ENCODE measurements at places on chromosomes 5 and 9.
A peak's percentile ranks its signal among the peaks of the same experiment; 100 is the strongest.

- DNase-seq: no peak
Observed at GRCh38 chr5:136191304-136192014, 1.5 kb downstream of the SMIM32 start.

- DNase-seq: no peak
Observed at GRCh38 chr5:39519079-39519478, 94.3 kb upstream of the DAB2 start.

DNA sequence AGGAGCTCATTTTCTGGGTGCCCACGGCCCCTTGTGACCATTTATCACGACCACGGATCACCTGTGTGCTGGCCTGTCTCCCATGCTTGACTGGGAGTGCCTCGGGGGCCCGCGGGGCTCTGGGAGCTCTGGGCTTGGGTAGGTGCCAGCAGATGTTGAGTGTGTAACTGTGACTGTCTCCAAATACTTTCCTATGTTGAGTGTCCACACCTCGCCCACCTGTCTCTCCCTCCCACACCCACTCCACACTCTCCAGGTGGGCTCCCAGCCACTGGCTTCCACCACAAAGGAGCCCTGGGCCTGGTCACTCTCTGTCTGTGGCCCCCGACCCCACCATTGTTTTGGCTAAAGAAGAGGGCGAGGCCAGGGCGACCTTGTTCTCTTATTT is 196.4 kb downstream of the CDK5RAP2 start:
- no peak for DNase-seq

GRCh38 chr9:18783909-18784308 is 249.1 kb downstream of the SAXO1 start:
- DNase-seq: no peak

DNA sequence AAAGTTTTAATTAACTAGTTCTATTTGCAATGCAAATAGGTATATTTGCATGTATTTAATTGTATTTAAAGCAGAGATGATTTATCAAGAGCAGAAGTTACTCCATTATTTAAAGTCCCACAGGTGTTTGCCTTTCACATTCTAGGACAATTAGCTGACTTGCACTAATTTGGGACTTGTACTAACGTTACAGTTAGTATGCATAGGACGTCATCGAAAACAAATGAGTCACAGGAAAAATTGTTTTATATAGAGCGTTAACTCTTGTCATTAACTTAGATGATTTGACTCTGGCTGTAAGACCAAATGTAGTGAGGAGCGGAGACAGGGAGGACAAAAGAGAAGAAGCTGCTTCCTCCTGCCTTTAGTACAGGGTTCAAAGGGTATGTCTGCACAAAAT is 126.1 kb upstream of the IFNE start:
- DNase-seq: no peak

DNA sequence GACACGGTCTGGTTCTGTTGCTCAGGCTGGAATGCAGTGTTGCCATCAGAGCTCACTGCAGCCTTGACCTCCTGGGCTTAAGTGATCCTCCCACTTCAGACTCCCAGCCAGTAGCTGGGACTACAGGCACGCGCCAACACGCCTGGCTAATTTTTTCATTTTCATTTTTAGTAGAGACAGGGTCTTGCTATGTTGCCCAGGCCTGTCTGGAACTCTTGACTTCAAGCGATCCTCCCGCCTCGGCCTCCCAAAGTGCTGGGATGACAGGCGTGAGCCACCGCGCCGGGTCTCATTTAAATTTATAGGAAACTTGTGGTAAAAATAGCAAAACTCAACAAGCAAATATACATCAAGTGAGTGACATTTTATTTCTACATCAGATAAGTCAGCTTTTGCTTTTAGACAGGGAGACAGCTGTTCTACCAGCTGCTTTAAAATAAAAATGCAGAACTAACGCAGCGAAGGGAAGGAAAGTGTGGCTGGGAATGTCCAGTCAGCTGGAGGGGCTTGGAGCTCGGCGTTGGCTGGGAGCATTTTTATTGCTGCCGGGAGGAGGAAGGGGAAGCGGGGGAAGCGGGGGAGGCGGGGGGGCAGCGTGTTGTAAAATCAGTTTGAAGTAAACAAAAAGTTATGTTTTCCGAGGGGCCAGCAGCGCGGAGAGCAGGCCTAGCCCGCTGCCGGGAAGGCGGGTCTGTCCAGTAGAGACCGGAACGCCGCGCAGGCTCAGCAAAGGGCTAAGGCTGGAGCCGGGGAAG is 707 bp upstream of the ZFYVE16 start:
- peak; percentile 20 for DNase-seq

- DNase-seq: no peak
Observed at GRCh38 chr5:39501397-39501796, 76.6 kb upstream of the DAB2 start.

- peak; percentile 83 for DNase-seq
Observed at GRCh38 chr9:131046581-131047202, 37.7 kb downstream of the LAMC3 start.

DNA sequence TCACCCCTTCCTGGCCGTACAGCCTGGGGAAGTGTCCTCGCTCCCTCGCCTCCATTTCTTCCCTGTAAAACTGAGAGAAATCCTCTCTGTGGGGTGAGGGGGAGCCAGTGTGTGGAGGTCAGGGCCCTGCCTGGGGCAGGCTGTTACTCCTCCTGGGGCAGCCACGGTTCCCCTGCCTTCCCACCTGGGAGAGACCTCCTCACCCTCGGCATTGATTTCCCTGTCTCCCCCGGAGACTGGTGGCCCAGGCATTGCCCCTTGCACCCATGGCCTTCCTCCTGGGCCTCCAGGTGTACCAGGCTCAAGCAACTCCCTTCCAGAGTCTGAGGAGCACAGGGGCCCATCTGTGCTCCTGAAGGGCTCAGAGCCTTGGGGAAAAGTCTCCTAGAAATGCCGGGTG is 75.6 kb upstream of the RNU6ATAC start:
- DNase-seq: no peak

DNA sequence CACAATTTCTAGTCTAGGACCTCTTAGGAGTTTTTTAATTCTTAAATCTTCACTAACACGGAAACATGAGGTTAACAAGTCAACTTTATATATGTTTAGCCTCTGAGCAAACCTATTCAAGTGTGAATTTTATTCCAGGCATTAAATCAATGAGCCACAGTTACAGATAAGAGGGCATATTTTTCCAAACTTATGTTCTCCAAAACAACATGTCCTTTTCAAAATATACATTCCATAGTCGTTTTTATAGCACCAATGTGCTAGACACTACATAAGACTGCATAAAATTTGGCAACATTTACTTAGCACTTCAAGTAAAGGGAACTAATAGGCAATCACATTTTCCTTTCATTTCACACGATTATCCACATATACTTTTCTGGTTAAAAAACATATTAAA is 6.5 kb downstream of the TMEM245 start:
- DNase-seq: no peak

DNA sequence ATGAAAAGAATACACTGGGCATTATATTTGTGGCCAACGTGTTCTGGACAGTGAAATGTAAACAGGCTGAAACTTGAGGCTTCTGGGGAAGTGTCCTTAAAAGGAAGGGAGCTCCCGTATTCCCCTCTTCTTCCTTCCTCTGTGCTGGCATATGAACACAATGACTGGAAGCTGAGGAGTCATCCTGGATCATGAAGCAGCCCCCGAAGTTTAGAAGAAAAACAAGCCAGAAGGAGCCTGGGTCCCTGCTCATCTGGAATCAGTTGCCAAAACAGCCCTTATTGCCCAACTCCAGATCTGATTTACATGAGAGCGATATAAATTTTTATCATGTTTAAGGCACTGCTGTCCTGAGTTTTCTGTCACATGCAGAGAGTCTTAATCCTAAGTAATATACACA is 65.4 kb upstream of the SLC1A1 start:
- DNase-seq: no peak

DNA sequence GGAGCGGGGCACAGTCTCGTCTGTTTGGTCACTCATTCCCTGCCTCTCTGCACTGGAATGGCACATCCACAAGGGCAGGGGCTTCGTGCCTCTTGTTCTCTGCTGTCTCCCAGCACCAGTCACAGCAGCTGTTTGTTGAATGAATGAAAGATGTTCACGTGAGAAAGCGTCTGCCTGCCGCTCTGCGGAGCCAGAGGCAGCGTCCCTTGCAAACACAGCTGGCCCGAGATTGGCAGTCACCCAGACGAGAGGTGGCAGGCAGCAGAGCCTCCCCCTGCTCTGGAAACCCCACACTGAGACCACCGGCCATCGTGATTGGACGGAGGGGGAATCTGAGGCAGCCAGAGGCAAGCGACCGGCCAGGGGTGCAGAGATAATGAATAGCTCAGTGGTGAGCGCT is 6.0 kb upstream of the FAM163B start:
- DNase-seq: no peak

GRCh38 chr9:116223926-116224325 is 70.3 kb downstream of the PAPPA start:
- no peak for DNase-seq

- no peak for DNase-seq
Observed at GRCh38 chr9:15485836-15486666, 24.7 kb downstream of the PSIP1 start.

DNA sequence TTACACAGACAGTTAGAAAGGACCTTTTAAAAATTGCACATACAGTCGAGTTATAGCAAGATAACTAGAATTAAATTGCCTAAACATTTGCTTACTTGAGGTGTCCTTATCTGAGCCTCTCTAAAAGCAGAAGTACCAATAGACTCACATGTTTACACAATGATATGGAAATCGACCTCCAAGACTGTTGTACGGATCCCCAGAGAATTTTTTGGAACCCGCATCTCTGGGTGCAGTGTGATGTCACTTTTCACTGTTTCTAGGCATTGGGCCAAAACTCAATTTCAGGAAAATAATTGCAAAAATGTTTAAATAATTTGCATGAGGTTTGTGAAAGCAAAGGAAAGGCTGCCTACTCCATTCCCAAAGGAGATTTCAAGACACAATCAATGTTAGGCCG is 63.1 kb upstream of the ATG10 start:
- DNase-seq: no peak

- DNase-seq: no peak
Observed at GRCh38 chr5:132010645-132010988, 841 bp downstream of the ACSL6 start.

DNA sequence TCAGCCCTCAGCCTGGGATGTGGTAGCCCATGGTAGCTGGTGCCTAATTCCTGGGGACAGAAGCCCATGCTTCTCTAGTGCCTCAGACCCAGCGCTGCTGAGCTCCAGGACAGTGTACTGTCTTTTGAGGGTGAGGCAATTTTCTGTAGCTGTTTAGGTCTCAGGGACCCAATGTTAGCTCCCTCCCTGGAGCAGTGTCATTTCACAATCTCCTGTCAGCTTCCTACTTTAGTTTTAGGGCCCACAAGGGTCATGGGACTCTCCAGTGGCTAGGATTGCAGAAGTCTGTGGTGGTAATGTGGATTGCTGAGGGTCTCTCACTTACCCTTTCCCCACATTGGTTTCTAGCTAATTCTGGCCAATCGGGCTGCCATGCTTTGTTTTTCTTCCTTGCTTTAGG is 67.7 kb upstream of the CCL21 start:
- DNase-seq: no peak

Data from stimulated activated CD4-positive, alpha-beta T cell treated with anti-CD3 and anti-CD28 coated beads, Interleukin-15, amount 100 ng/mL, for 24 hours (primary cell).